ENCODE measurements at places on chromosomes 16 and 17.

DNA sequence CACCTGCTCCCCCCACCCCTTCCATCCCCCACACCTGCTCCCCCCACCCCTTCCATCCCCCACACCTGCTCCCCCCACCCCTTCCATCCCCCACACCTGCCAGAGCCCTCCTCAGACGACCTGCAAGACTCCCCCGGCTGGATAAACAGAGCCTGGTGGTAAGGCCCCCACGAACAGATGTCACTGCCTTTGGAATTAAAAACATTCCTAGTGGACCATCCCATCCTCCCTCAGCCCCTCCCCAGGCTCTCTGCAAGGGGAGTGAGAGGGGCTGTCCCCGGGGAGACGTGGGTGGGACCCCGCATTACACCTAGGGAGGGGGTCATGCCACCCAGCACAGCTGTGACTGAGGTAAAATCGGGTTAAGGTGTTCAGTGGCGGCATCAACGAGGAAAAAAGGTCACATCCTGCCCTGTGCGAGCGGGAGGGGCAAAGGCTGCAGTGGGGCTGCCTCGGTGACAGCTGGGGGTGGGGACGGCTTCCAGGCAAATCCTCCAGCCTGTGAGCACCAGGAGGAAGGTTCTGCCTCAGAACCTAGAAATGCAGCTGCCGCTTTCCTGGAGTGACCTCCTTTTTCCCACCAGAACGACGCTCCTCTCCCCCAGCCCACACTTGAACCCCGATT, 38.7 kb downstream of the TIMM22 start:
- peaks cover 4% of the 10 kb centered on the region for H3K36me3 ChIP-seq
- H3K4me3 ChIP-seq = no peak overlapping the region
- H3K4me1 ChIP-seq = no peaks in the 10 kb centered on the region
- H3K27ac ChIP-seq = no peak overlapping the region
- no peaks in the 10 kb centered on the region for H3K27me3 ChIP-seq

DNA sequence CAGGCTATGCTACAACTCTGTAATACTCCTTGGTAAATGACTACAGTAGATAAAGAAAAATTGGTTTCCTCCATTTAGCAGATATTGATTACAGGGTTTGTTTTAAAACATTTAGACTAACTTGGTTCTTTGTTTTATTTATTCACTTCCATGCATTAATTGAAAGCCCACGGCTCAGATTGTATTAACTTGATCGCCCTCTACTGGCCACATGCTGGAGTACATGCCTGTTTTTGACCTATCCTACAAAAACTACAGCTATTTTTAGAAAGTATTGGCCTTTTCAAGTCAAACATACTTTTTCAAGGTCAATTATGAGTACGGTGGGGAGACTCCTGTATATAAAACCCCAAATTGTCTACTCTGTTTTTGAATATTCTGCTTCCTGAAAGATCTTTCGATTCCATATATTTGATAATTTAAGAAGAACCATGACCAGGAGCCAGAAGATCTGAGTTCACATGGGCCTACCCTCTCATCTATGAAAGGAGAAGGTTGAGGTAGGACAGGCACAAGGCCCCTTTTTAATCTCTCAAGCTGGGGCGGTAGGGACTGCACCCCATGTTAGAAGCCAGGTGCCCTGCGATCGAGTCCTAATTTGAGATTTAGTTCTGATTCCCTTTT, 51.8 kb downstream of the CA10 start:
- no peaks in the 10 kb centered on the region for H3K36me3 ChIP-seq
- H3K4me1 ChIP-seq = no peaks in the 10 kb centered on the region
- DNase-seq = no peak
- H3K27ac ChIP-seq = no peak overlapping the region
- H3K4me3 ChIP-seq = no peak overlapping the region

DNA sequence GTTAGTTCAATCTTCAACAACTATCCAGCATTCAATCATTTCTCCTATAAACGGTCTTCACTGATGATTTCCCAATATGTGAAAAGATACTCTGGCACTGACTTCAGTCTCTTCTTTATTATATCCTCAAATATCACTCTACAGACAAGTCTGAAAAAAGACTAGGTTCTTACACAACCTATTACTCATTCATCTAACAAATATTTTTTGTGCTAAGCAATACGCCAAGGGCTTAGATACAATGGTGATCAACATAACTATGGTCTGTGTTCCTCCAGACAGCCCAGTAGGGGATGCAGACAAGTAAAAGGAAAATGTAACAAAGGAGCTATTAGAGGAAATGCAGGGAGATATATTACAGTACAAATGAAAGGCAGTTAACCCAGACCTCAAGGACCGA, 63.9 kb downstream of the MYO1D start:
- no peak overlapping the region for H3K27ac ChIP-seq
- H3K36me3 ChIP-seq = no peaks in the 10 kb centered on the region
- H3K27me3 ChIP-seq = no peaks in the 10 kb centered on the region
- DNase-seq = no peak

DNA sequence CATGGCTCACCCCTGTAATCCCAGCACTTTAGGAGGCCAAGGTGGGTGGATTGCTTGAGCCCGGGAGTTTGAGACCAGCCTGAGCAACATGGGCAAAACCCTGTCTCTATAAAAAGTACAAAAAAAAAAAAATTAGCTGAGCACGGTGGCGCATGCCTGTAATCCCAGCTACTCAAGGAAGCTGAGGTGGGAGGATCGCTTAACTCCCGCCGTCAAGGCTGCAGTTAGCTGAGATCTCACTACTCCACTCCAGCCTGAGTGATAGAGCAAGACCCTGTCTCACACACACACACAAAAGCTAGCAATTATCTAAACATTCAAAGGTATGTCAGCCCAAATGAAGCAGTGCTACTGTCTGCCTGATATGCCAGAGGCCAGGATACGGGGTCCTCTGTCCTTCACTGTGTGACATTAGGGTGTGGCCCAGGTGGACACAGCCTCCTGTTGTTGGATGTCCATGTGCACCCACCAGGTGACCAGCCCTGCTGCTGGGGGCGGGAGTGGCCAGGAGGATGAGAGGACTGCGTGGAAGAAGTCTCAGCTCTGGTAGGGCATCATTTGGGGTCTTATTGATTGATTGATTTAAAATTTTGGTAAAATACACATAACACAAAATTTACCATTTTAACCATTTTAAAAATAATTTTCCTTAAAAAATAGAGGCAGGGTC, 3.9 kb downstream of the NLRC3 start:
- no peak overlapping the region for H3K4me3 ChIP-seq
- DNase-seq = no peak
- no peak overlapping the region for H3K27ac ChIP-seq

DNA sequence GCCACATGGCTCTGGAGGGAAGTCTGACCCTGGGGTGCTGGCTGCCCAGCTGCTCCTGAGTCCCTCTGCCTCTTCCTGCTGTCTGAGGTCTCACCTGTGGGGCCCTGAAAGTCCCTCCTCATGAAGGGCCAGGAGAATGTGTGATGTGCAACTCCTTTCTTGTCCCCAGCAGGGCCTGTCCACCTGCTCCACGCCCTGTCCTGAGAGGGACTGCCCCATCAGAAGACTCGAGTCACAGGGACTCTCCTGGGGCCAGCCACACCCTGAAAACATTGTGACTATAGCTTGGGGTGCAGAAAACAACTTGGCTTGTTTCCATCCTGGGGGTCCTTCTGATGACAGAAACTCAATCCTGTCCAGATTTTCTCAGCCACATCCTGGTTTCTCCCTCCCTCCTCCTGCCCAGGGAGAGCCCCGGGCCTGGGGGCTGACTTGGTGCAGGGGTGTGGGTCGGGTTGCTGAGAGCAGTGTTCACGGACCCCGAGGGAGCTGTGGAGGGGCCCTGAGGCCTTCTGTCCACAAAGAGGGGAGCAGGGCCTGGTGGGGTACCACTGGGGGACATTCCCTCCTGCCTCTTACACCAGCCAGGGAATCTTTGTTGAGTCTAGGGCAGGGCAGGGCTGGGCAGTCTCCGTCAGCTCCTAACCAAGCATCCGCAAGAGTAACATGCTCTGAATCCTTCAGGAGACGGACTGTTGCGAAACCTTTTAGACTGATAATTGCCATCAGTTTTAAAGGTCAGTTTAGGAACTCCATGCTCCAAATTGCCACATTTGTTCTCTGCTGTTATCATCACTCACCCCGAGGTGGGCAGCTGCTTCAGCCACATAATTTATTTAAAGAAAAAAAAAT, 45.9 kb downstream of the NT5M start:
- H3K27ac ChIP-seq = no peak overlapping the region
- no peaks in the 10 kb centered on the region for H3K27me3 ChIP-seq
- H3K4me1 ChIP-seq = no peaks in the 10 kb centered on the region
- H3K36me3 ChIP-seq = no peaks in the 10 kb centered on the region
- no peak for DNase-seq

GRCh38 chr16:82900559-82900958, 273.8 kb downstream of the CDH13 start:
- H3K27me3 ChIP-seq = no peaks in the 10 kb centered on the region
- no peaks in the 10 kb centered on the region for H3K4me1 ChIP-seq
- no peaks in the 10 kb centered on the region for H3K36me3 ChIP-seq
- no peak overlapping the region for H3K4me3 ChIP-seq
- DNase-seq = no peak
- no peak overlapping the region for H3K27ac ChIP-seq

DNA sequence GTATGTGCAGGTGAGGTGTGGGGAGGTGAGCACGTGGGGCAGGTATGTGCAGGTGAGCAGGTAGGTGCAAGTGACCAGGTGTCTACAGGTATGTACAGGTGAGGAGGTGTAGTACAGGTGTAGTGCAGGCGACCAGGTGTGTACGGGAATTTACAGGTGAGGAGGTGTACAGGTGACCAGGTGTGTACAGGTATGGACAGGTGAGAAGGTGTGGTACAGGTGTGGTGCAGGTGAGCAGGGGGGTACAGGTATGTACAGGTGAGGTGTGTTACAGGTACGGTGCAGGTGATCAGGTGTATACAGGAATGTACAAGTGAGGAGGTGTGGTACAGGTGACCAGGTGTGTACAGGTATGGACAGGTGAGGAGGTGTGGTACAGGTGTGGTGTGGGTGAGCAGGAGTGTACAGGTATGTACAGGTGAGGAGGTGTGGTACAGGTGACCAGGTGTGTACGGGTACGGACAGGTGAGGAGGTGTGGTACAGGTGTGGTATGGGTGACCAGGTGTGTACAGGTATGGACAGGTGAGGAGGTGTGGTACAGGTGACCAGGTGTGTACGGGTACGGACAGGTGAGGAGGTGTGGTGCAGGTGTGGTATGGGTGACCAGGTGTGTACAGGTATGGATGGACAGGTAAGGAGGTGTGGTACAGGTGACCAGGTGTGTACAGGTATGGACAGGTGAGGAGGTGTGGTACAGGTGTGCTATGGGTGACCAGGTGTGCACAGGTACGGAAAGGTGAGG, 12.8 kb upstream of the DBNDD1 start:
- no peak overlapping the region for H3K4me3 ChIP-seq
- no peaks in the 10 kb centered on the region for H3K27me3 ChIP-seq
- no peaks in the 10 kb centered on the region for H3K4me1 ChIP-seq
- no peak for DNase-seq
- no peak overlapping the region for H3K27ac ChIP-seq

- H3K4me3 ChIP-seq = no peak overlapping the region
- H3K27me3 ChIP-seq = no peaks in the 10 kb centered on the region
- no peak for DNase-seq
- H3K36me3 ChIP-seq = peaks cover 37% of the 10 kb centered on the region
These were observed 23.2 kb downstream of the VPS53 start for GRCh38 chr17:691423-691822.

GRCh38 chr16:2289282-2289681, 21.4 kb upstream of the RNPS1 start:
- H3K36me3 ChIP-seq = no peaks in the 10 kb centered on the region
- no peak overlapping the region for H3K27ac ChIP-seq
- no peak overlapping the region for H3K4me3 ChIP-seq
- no peaks in the 10 kb centered on the region for H3K4me1 ChIP-seq
- no peaks in the 10 kb centered on the region for H3K27me3 ChIP-seq

GRCh38 chr16:73143576-73144422, 95.9 kb upstream of the ZFHX3 start:
- no peaks in the 10 kb centered on the region for H3K4me1 ChIP-seq
- no peak for DNase-seq
- H3K27ac ChIP-seq = no peak overlapping the region
- no peaks in the 10 kb centered on the region for H3K27me3 ChIP-seq
- no peaks in the 10 kb centered on the region for H3K36me3 ChIP-seq
- H3K4me3 ChIP-seq = no peak overlapping the region

DNA sequence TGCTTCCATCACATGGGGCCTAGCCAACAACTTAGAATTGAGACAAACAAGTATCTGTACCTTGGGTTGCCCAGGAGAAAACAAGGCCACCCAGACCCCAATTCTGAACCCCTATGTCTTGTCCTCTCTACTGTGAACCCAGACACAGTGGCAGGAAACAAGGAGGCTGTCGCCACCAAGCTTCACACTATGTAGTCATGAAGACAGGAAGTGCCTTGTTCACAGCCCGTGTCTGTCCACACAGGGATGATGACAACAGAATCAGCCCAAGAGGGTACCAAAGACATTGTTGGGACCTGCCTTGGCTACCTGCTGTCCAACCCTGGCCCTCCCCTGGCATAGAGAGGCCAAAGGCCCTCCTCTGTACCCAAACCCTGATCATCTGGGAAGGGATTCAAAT, 84.8 kb downstream of the CDYL2 start:
- peak; percentile 7 for DNase-seq
- H3K27me3 ChIP-seq = no peaks in the 10 kb centered on the region
- no peak overlapping the region for H3K4me3 ChIP-seq
- no peaks in the 10 kb centered on the region for H3K36me3 ChIP-seq

DNA sequence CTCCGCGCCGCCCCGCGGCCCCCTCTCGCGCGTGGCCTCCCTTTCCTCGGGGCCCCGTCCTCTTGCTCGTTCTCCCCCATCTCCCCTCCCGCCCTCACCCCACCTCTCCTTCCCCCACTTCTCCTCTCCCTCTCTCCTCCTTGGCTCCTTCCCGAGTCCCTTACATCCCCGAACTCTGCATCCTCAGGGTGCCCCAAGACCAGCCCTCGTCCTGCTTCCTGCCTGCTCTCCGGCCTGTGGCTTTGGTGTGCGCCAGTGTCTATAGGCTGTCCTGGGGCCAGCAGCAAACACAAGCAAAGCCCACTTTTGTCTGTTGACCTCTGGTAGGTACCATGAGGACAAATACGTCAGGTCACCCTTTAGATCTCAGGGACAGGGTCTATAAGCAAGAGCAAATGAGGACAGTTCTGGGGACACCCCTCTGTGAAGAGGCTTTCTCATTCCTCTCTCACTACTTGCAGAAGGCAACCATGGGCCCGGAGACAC, 284 bp upstream of the COPZ2 start:
- H3K27me3 ChIP-seq = peaks cover 15% of the 10 kb centered on the region
- DNase-seq = no peak
- H3K4me1 ChIP-seq = peaks cover 5% of the 10 kb centered on the region
- H3K4me3 ChIP-seq = no peak overlapping the region
- no peak overlapping the region for H3K27ac ChIP-seq

GRCh38 chr16:73354434-73354833, 306.5 kb upstream of the ZFHX3 start:
- no peaks in the 10 kb centered on the region for H3K27me3 ChIP-seq
- H3K4me1 ChIP-seq = no peaks in the 10 kb centered on the region
- H3K36me3 ChIP-seq = no peaks in the 10 kb centered on the region
- H3K27ac ChIP-seq = no peak overlapping the region
- no peak overlapping the region for H3K4me3 ChIP-seq

GRCh38 chr16:1496464-1496863, 3.3 kb downstream of the TELO2 start:
- H3K4me3 ChIP-seq = no peak overlapping the region
- DNase-seq = no peak
- H3K36me3 ChIP-seq = no peaks in the 10 kb centered on the region
- H3K27me3 ChIP-seq = no peaks in the 10 kb centered on the region
- H3K4me1 ChIP-seq = peaks cover 15% of the 10 kb centered on the region

- DNase-seq = no peak
- H3K27ac ChIP-seq = no peak overlapping the region
- no peaks in the 10 kb centered on the region for H3K36me3 ChIP-seq
These were observed 337.5 kb downstream of the SNX29 start for GRCh38 chr16:12313902-12314621.

GRCh38 chr16:68985855-68986254, 119.6 kb upstream of the HAS3 start:
- H3K4me1 ChIP-seq = no peaks in the 10 kb centered on the region
- H3K27me3 ChIP-seq = no peaks in the 10 kb centered on the region
- H3K36me3 ChIP-seq = no peaks in the 10 kb centered on the region
- no peak for DNase-seq
